ENCODE measurements at places on chromosomes 2 and 18.

- DNase-seq = peak; percentile 89
Measured at GRCh38 chr2:126655500-126656430, at the start of gene GYPC. Gene GYPC, plus strand, starts transcription at chr2:126656158. Its CDS starts 106 bp downstream, at chr2:126656264.

GRCh38 chr2:96622544-96622943, 15.6 kb downstream of the KANSL3 start:
- no peak for DNase-seq

DNA sequence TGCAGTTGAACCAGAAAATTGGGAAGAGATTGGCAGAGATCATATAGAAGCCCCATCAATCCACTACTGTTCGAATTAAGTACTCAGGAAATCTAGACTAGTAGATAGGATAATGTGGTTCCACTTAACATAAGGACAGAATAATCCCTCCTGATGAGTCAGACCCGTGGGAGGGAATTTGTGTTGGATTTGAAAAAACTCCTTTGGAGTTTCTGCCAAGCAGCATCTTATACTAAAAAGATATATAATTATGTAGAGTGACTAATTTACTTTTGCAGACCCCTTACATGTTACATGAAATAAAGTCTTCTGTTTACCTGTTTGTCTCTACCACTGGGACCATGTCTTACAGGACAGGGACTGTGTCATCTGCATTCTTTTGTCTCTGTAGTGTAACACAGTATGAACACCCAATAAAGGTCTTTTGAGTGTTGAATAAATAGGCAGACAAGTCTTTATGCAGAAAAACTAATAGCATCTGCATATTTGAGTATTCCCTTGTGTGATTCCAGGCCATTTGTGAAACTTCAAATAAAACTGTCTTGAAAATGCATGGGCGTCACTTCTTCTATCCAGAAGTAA, 122.6 kb upstream of the DNAJC10 start:
- DNase-seq = no peak

GRCh38 chr18:32707147-32707546, 65.7 kb downstream of the KLHL14 start:
- no peak for DNase-seq

DNA sequence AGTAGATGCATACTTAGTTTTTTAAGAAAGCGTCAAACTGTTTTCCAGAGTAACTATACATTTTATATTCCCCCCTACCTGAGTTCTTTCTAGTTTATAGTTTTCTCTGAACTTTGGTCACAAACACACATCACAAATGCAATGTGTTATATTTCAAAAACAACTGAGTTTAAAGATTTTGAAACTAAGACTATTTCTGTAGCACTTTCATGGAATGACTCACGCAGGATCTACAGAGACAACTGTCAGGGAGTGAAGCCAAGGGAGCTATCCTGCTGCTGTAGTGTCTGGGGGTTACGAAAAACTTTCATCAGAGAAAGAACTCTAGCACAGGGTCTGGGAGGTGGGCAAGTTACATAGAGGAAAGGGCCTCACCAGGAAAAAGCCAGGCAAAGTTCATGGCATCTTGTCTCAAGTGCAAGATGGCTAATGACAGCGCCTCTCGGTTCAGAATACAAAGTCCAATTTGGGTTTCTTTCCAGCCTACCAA, 66.8 kb downstream of the UXS1 start:
- no peak for DNase-seq

GRCh38 chr2:132646540-132647108, 23.4 kb downstream of the LYPD1 start:
- DNase-seq = no peak

DNA sequence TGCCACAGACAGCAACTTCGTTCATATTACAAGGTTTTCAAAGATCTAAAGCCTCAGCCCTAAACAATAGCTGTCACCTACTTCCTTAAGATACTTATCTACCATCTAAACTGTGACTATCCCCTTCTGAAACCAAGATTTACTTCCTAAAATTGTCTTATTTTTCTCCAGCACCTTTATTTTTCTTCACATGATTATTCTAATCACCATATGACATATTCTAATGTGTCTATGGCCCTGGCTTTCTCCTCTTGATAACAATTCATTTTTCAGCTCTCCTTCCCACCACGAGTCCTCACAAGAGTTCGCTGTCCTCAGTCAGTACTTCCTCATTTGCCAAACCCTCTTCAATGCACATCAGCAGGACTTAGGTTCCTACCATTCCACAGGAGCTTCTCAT, 53.9 kb downstream of the RTTN start:
- no peak for DNase-seq

GRCh38 chr18:28269750-28270149, 92.8 kb upstream of the CDH2 start:
- no peak for DNase-seq

GRCh38 chr2:153388246-153388645, 90.3 kb downstream of the RPRM start:
- DNase-seq = no peak

- no peak for DNase-seq
Measured at GRCh38 chr2:184305105-184305504, 293.2 kb upstream of the ZNF804A start.

DNA sequence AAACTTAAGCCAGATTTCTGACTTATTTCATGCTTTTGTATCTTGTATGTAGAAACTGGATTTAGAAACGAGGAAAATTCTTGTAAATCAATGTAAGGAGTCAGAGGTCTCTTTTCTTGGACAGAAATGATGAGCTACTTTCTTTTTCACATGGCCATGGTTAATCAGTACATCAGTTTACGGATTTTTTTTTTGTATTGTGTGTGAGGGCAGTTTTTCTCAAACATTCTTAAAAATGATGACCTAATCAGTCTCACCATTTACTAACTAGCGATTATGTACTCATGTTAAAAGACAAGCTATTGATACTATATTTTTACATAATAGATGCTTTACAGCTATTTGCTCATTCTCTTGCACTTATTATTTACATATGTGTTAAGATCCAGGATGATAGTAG, 165.2 kb upstream of the DOCK10 start:
- no peak for DNase-seq

DNA sequence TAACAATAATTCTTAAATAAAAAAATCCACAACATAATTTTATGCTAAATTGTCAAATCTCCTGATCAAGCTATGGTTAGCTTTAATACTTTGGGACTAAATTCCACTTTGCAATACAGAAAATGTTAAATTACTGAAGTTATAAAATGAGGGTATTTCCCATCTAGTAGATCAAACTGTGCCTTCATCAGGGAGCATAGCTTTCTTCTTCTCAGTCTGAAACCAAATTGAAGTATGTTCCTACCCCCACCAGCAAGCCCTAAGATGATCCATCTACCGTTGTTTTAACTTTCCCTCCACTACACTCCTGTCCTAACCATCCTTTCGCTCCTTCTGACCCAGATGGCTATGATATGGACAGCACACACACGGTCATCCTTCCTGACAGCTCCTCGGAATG, 24.4 kb upstream of the STK17B start:
- no peak for DNase-seq

DNA sequence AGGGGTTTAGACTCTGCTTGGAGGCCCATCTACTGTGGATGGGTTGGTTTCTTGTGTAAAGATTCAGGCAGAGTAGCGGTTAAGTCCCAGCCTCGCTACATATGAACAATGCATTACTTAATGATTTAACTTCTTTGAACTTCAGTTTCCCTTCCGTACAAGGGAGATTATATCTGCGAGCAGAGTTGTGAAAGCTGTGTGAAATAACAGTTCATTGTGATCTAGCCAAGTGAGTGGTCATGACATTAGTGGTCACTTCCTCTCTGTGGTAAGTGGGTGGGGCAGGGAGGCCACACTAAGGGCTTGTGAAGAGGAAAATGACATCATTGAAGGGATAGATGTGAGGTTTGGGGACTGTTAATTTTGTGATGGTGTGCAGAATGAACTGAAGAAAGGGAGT, 14.1 kb upstream of the MEX3C start:
- DNase-seq = peak; percentile 87

DNA sequence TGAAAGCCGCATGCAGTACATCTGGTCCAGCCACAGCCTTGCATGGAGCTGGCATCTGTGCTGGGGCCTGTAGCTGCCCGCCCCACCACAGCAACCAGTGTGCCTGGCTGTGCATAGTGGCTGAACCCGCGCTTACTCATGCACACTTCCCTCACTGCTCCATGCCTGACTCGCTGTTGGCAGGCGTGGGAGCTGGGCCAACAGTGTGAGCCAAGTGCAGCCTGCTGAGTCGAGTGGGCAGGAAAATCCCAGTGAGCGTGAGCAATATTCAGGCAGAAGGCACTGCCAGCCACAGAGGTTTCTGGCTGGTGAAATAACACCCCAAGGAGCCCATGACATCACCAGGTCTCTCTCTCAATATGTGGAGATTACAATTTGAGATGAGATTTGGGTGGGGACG, 1674.1 kb upstream of the TMEFF2 start:
- no peak for DNase-seq

- no peak for DNase-seq
Measured at GRCh38 chr2:204332706-204333105, 212.6 kb upstream of the PARD3B start.

DNA sequence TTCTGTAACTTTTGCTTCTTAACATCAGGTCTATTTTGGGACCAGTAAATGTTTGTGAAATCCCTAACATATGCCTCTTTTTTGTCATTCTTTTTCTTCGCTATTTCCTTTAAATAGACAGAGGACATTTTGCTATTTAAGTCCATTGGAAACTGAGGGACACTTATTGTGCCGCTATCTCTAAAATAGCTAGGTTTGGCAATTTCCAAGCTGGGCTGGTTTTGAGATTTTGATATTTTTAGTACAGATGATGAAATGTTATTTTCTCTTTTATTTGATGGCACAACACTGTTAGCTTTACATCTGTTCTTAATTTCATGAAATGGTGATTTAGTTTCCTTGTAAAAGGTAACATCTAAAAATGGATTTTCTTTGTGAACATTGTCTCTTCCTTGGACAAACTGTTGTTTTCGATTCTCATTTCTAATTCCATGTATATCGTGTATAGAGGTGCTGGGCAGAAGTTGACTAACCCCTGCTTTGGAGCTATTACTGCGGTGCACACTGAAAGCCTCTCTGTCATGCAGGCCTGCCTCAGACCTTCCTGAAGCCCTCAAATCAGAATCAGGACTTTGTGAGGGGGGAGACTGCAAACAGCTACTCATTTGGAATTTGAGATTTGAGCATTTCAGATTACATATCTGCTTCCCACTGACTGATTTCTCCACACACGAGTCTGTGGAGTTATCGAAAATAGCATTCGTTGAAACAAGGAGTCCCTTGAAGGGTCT, 594 bp downstream of the RAD51AP2 start:
- DNase-seq = no peak
